ENCODE measurements at places on chromosomes 16 and 17.

DNA sequence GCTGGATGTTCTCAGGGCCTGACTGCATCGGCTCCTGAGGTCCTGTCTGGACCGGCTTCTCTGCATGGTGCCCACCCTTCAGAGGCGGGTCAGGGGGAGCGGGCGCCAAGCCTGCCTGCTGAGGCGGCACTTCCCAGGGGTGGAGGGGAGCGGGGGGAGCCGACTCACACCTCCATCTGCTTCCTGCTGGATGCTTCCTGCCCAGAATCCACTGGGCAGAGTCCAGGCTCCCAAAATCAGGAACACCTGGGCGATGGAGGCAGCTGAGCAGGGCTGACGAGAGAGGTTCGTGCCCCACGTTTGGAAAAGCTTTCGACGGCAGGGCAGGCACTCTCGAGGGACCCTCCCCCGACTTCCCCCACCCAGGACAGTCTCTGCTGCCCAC is 42.2 kb downstream of the TIMM22 start:
- DNase-seq: no peak

DNA sequence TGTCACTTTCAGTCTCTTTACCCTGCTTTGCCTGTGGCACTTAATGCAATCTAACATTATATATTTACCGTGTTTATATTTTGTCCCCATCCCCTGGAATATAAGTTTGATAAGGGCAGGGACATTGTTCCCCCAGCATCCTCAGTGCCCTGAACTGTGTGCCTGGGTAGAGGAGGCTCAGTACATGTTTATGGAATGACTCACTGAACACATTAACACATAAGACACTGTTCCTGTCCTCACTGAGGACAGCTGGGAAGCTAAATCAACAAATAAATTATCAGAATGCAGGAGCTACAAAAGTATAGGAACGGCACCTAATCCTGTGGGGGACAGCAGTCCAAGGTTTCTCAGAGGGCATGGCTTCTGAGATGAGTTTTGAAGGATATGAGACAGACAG is 27.8 kb downstream of the GRIN2A start:
- no peak for DNase-seq

DNA sequence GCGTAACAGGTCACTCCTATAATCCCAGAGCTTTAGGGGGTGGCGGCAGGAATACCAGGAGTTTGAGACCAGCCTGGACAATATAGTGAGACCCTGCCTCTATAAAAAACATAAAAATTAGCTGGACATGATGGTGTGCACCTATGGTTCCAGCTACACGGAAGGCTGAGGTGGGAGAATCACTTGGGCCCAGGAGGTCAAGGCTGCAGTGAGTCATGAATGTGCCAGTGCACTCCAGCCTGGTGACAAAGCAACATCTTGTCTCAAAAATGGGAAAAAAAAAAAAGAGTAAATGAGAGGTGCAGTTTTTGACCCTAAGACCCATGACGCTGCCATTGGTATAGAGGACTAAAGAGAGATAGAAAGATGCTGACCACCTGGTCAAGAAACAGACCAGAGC is 16.1 kb downstream of the PARN start:
- no peak for DNase-seq

GRCh38 chr17:227078-227945 is 45.9 kb upstream of the DOC2B start:
- DNase-seq: no peak

GRCh38 chr17:38898291-38898679 is 27.1 kb upstream of the LASP1NB start:
- DNase-seq: no peak

DNA sequence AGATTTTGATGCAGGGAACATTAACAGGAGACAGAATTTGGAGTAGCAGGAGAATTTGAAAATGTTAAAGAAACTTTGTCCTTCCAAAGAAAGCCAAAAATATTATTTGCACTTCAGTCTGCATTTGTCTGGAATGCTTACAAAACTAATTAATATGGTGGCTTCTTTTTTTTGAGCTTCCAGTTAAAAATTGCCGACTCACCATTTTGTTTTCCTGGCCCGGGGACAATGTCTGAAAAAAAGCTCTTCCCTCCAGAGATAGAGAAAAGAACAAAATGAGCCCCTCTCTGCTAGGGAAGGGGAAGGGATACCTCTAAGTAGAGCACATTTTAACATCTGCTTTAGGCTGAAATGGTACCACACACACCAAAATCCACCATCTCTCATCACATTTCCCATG is 360.8 kb downstream of the SOX9 start:
- no peak for DNase-seq

- DNase-seq: no peak
Observed at GRCh38 chr17:34673995-34674890, 94.9 kb downstream of the TMEM132E start.

- no peak for DNase-seq
Observed at GRCh38 chr16:8722025-8722348, 47.6 kb downstream of the ABAT start.

DNA sequence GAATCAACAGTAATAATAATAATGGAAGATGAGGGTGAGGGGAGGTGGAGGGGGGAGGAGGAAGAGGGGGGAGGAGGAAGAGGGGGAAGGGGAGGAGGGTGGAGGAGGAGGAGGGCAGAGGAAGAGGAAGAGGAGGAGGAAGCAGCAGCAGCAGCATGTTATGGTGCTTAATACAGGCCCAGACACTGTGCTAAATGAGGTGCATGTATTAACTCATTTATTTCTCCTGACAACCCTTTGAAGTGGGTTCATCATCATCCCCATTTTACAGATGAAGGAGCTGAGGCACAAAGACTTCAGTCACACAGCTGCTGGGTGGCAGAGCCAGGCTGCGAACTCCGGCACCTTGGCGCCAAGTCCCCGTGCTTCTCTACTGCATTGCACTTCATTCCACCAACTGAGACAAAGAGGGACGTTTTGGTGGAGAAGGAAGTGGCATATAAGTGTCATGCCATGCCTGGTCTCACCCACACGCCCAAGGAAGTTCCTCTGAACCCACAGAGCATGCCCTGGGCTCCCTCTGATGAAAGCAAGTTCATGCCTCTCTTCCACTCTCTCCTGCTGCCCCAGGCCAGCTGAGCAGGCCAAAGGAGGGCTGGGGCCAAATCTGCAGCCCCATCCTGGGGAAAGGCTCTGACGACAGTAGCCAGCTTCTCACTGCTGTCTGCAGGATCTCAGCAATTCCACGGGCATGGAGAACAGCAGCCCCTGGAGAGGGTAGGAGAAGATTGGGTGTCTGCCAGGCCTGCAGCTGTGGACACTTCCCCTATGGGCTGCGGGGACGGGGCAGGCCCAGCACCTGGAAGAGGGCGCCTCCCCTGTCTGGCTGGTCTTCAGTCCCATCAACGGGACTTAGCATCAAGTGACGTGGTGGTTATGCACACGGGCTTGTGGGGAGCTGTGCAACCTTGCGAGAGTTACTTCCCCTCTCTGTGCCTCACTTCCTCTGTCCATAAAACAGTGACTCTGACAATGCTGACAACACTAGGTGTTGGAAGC is 21.8 kb downstream of the XYLT1 start:
- DNase-seq: no peak

- DNase-seq: no peak
Observed at GRCh38 chr17:4479982-4480751, 18.5 kb upstream of the SPNS2 start.
